Inflammatory macrophage (primary cell): ENCODE measurements at places on chromosomes 6 and 20.

DNA sequence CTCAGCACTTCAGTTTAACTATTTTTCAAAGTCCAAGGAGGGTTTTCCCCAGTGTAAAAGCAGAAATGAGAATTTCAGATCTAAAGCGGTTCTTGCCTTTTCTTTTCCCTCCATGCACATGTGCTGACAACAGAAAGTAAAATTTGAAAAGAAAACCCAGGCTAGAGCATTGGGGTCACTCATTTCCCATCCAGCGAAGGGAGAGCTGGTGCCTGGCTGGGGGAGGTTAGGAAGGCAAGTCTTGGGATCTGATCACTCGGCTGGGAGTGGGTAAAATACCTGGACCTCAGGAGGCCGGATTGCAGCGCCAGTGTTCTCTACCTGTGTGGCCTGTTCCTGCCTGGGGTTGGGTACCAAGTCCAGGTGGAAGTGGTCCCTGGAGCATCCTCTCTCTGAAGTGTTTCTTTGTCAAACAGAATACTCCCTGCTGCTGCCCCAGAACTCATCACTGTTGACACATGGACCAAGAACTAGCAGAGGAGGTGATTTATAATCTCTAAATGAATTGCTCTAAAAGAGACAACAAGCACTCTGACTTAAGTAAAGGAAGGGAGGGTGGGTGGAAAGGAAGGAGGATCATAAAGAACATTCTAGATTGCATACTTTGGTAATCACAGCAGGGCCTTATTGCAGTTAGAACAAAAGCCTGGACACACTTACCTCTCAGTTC, 136.0 kb downstream of the MTHFD1L start:
- DNase-seq: no peak

DNA sequence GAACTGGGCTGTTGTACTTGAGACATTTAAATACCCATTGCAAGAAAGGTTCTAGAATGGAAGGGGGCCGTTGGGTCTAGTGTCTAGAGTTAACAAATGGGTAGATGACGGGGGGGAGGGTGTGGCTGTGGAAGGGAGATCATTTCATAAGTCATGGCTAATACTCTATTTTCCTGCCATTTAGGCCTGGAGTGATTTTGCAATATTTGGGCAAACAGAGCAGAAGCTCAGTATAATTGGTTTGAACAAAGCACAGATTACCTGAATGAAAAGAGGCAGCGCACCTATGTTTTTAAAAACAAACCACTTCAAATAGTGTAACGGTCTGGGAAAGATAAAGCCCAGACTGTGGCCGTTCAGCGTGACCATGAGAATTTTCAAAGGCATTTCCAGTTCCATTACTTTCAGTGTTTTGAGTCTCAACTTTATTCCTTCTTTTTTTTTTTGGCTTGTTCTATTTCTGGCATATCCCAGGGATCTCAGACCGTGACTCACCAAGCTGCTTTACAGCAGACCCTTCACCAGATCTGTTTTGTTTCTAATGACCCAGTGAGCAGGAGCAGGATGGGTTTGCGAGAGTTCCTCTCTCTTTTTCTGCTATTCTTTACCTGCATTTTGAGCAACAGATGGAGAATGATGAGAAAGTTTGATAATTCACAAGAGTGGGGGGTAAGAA, 73.7 kb downstream of the LYRM2 start:
- no peak for DNase-seq

- peak; percentile 42 for DNase-seq
These were observed 39.8 kb upstream of the TGM3 start for GRCh38 chr20:2255926-2256531.

GRCh38 chr20:43514648-43514999, 7.1 kb downstream of the L3MBTL1 start:
- no peak for DNase-seq

- no peak for DNase-seq
These were observed 18.1 kb upstream of the CEBPB start for GRCh38 chr20:50172347-50173013.

GRCh38 chr6:132919045-132919860, 104.9 kb downstream of the RPS12 start:
- no peak for DNase-seq

GRCh38 chr6:82246802-82247504, 591 bp downstream of the IBTK start:
- peak; percentile 78 for DNase-seq

- peak; percentile 38 for DNase-seq
These were observed 13.8 kb downstream of the UCKL1 start for GRCh38 chr20:63942250-63942951.

GRCh38 chr6:158608221-158608620, 36.3 kb downstream of the DYNLT1 start:
- no peak for DNase-seq

DNA sequence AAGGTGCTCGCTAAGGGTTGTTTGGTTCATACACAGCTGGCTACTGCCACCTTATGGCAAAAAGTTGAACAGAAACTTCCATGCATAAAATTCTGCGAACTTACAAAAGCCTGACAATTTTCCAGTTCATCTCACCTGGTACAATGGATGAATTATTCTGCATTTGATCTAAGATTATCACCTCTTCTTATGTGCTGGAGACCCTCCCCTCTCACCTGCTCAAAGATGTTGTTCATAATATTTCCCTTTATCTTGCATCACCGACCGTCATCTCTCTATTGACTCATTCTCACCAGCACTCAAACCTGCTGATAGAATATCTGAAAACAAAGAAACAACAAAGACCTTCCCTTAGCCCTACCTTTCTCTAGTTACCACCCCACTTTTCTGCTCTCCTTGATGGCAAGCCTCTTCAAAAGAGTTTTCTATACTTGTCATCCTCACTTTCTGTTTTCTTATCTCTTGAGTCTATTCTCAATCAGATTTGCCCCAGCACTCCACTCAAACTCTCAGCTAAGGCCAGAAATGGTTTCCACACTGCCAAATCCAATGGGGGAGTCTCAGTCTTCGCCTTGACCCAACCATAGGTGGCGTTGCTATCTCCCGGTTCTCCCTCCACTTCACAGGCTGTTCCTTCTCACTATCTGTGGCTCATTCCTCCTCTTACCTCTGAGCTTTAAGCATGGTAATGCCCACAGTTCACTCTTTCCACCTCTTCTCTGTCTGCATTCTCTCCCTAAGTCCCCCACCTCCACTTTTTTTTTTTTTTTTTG, 25.8 kb downstream of the SNRNP48 start:
- DNase-seq: peak; percentile 73

DNA sequence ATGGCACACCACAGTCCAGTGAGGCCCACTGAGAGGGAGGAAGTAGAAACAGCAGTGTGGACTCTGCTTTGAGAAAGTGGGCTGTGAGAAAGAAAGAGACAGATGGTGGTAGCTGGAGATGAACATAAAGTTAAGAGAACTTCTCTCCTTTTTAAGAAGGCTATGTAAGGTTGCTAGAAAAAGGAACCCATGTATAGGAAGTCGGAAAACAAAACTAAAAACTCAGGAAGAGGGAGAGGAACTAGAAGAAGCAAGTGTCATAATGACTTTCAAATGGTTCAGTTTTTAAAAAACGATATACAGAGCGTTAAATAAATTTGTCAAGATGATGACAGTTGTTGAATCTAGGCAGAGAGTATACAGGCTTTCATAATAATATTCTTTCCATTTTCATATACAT, 25.4 kb upstream of the GMNN start:
- DNase-seq: peak; percentile 78

DNA sequence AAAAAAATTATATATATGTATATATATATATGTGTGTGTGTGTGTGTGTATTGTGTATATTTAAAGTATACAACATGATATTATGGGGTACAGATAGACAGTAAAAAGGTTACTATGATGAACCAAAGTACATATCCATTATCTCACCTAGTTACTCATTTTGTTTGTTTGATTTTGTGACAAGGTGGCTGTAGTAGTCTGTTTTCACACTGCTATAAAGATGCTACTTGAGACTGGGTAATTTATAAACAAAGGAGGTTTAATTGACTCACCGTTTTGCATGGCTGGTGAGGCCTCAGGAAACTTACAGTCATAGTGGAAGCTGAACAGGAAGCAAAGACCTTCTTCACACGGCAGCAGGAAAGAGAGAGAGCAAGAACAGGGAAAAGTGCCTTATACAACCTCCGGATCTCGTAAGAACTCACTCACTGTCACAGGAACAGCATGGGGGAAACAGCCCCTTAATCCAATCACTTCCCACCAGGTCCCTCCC, 30.2 kb upstream of the DACT2 start:
- no peak for DNase-seq

DNA sequence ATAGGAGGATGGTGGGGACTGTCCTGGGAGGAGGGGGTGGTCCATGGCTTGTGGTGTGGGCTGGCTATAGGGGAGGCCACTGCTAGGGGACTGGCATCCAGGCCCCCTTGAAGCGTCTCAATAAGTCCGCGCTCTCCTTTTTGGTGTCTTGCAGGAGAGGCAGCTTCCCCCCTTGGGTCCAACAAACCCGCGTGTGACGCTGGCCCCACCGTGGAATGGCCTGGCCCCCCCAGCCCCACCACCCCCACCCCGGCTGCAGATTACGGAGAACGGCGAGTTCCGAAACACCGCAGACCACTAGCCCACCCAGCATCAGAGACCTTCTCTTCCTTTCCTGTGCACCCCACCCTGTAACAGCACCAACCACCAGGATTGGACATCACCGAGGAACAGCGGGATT, 2.8 kb upstream of the ZBTB9 start:
- no peak for DNase-seq

DNA sequence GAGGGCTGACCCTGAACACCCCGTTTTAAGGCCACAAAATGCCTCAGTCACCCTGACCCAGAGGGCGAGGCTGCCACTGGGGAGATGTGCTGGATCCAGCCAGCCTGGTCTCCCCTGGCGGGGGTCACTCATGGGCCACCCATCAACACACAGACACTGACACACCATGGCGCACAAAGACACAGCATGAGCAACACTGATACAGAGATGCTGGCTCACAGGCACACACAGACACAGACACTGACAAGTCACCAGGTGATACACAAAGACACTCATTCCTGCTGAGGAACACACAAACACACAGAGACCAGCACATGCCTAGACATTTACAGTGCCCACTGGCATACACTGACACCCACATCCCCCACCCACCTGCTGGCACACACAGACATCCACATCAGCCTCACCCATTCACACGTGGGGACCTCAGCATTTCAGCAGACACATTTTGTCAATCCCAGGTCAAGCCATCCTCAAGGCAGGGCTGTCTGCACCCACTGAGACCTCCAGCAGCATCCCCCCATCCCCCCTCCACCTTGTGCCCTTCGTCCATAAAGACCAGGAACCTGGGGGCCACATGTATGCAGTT, 63.4 kb downstream of the MDGA1 start:
- no peak for DNase-seq

GRCh38 chr6:28725890-28726348, 197.9 kb downstream of the TRIM27 start:
- DNase-seq: no peak

DNA sequence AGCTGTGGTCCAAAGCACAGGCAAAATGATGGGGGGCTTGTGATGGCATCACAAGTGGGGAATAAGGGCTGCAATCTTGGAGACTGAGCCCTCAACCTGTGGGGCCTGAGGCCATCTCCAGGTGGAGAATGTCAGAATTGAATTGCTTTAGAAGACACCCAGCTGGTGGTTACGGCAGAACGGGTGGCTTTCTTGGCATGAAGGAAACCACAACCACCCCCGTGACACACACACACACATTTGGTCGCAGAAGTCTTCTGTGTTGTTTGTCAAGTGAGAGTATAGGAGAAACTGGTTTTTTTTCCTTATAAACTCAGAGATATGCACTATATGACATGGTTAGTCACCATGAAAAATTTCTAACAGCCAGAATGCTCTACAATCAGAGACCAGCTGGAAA, 139.5 kb upstream of the CDH4 start:
- DNase-seq: no peak

- DNase-seq: no peak
These were observed 84.2 kb downstream of the TTLL2 start for GRCh38 chr6:167409079-167409478.

DNA sequence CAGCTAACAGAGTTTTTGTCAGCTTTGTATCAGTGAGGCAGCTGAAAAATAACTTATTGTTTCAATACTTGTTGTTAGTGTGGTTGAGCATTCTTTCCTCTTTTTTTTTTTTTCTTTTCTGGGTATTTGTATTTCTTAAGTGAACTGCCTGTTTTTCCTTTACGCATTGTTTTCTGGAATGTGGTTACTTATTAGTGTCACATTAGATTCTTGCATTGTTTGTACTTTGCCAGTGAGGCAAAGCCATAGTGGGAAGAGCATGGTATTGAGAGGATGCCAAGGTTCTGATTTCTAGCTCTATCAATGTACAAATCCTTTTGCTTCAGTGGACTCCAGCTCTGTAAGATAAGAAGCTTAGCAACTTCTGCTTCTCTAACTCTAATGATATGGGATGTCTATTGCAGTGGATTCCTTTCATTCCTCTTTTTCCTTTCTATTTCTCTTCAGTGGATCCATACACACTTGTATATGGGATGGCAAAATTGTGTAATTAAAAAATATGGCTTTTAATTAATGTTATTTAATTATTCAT, 3.9 kb downstream of the CDKAL1 start:
- no peak for DNase-seq

- DNase-seq: no peak
These were observed 85.6 kb downstream of the MRPL14 start for GRCh38 chr6:44041461-44042260.

DNA sequence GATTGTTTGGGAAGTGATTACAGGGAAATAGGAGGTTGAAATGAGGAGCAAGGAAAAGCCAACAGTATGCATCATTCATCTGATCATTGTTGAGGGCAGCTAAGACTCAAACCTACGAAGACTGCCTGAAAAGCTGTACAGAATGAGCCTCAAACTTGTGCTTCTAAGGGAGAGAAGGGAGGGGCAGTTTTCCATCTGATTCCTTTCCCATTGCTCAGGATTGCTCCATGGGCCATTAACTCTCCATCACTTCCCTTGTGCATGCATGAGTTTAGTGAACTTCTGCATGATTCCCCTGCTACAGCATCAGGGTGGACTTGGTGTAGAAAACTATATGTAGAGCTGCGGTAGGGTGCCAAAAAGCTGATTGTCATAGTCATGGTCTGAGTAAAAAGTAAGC, 742.7 kb upstream of the SLC35B3 start:
- DNase-seq: no peak

- DNase-seq: no peak
These were observed 178.2 kb downstream of the SYNE1 start for GRCh38 chr6:152458648-152459644.

- no peak for DNase-seq
These were observed 37.2 kb upstream of the MYLK2 start for GRCh38 chr20:31781945-31782344.

GRCh38 chr6:44312901-44313788, at the start of gene AARS2:
TSS of gene AARS2 (minus strand) at chr6:44313347. CDS start at chr6:44313323, 24 bp downstream.
- DNase-seq: peak; percentile 92

DNA sequence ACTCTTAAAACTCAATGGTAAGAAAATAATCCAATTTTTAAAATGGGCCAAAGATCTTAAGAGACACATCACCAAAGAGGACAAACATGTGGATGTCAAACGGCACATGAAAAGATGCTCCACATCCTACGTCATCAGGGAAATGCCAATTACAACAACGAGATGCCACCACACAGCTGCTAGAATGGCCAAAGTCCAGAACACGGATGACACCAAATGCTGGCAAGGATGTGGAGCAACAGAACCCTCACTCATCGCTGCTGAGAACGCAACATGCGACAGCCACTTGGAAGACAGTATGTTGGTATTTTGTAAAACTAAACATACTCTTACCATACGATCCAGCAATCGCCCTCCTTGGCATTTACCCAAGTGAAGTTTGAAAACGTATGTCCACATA, 132.8 kb upstream of the CDH4 start:
- no peak for DNase-seq

- DNase-seq: no peak
These were observed 60.9 kb downstream of the FYN start for GRCh38 chr6:111812060-111813038.
